Right lung (tissue), 10 donors: ENCODE measurements at places on chromosomes 12 and 14. TPM values are rescaled to one million over a fixed set of nuclear protein-coding genes. Genes with fewer than 3 reads are reported as not detected.

- no peak for DNase-seq
These were observed 723.3 kb upstream of the FLRT2 start for GRCh38 chr14:84806622-84807021.

- no peak for DNase-seq
These were observed 13.8 kb upstream of the ADCK1 start for GRCh38 chr14:77786148-77786547.

DNA sequence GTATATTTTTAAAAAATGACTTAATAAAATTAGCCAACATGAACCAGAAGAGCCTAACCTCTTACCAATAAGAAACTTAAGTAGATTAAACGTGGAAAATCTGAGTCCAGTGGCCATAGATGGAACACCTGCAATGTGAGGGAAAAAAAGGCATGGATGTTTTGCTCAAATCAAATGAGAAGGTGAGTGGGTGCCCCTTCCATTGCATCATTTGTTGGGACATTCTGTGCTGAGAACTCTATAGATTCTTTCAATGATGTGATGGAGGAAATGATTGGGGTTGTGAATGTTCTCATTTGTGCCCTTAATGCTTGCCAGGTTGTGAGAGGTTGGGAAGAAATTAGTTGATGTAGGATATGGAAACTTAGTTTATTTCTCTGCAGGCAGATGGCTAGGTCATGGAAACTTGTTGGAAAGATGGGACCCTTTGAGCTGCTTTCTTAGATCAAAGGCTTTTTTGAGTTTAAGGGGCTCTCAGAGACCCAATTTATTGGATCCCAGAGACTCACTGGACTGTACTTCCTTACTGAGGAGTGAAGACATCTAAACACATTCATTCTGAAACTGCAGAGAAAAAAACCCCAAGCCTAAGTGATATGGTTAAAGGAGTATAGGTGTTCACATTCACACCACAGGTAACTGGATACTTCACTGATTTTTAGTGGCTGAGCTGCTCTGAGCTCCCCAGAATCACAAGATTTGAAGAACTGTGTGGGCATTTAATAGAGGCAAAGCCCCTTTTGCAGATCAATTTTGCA is 95.9 kb downstream of the DACT1 start:
- no peak for DNase-seq

The LHX5 gene
- not detected for polyA plus RNA-seq

The EXOC3L4 gene
- 4.2 TPM for polyA plus RNA-seq
